ENCODE measurements at places on chromosomes 11 and 22.

GRCh38 chr11:59791639-59792038 is 18.9 kb downstream of the MRPL16 start:
- DNase-seq = no peak

- DNase-seq = no peak
Observed at GRCh38 chr22:44529827-44530523, 31.9 kb upstream of the RTL6 start.

DNA sequence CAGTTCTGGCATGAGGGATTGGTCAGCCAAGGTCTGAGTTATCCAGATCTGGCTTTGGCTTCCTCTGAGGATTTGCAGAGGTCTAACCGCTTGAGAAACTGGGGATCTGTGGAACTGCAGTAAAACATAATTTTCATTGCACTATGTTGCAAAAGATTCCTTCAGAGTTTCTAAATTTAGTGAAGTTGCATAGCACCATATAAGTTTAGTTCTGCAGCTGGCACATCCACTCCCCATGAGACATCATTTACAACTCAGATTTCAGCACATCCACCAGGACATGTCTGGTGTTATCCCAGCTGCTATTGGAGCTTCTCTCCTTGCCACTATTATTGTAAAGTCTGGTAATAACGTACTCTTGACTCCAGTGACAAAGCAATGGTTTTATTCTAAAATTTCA is 181.5 kb downstream of the CWF19L2 start:
- no peak for DNase-seq

GRCh38 chr11:107018219-107018901 is at the start of gene GUCY1A2:
Gene GUCY1A2, minus strand, starts transcription at chr11:107018476. Its CDS starts 421 bp downstream, at chr11:107018055.
- DNase-seq = no peak

DNA sequence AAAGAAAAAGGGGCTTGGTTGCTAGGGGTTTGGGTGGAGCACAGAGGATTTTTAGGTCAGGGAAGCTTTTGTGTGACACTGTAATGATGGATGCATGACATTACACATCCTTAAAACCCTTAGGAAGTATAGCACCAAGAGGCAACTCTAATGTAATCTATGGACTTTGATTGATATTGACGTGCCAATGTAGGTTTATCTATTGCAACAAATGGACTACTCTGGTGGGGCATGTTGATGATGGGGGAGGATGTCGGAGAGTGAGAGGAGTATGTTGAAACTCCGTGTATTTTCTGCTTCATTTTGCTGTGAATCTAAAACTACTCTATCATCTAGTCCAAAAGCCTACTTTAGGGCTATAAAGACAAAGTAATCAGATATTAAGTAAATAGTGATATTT is 72.3 kb upstream of the PAX6 start:
- DNase-seq = no peak
